ENCODE measurements at places on chromosomes 4 and X.

DNA sequence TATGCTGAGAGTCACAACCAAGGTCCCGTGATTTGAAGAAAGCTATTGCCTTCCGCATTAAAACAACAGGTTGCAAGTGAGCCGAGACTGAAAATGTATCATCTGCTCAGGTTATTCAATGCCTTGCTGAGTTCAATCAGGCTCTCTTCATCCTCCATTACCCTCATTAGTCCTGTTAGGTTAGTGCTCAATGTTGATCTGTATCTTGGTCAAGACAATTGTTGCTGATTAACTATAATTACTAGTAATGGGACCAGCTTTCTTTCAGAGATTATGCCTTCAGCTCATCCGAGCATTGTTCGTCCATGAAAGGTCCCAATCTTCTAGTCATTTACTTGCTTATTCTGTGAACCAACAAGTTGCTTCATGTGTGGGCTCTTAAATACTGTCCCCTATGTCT, 534.6 kb upstream of the FAM241A start:
- no peak for DNase-seq

GRCh38 chr4:122576261-122577188, 44.3 kb downstream of the IL21 start:
- DNase-seq = peak; percentile 25

GRCh38 chr4:72507167-72507566, 61.9 kb downstream of the ADAMTS3 start:
- no peak for DNase-seq

DNA sequence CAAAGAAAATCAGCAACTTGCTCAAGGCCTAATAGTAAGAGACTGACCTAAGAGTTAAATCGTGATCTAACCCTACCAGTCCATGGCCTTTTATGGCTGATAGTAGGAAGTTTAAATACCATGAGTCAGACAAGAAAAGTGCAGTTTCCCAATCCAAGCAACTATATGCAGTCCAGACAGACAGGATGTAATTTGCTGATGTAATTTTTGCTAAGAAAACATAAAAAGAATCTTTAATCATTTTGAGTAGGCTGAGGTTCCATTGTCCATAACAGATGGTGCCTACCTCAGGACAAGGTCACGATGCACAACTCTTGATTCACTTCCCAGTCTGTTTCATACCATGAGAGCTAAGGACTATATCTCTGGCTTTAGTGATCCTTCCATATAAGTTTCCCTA, 317.5 kb upstream of the GRIA3 start:
- DNase-seq = peak; percentile 55

DNA sequence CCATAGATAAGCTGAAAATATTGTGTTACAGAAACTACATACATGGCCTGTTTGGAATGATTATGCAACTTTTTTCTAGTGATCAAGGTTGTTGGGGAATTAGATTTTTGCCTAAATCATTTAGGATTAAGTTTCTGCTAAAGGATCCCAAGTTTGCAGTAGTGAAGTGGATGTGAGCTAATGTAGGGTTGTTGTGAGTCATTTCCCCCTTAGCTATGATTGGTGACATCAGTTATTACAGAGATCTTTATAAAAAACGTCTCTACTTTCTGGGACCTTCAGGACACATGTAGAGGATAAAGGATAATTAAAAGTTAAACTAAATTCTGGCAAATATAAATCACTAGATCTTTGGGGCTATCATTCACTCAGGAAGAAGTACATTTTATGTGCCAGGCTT, 133.3 kb downstream of the GATB start:
- DNase-seq = no peak

GRCh38 chr4:12949719-12950490, 534.2 kb downstream of the RAB28 start:
- no peak for DNase-seq

GRCh38 chr4:133565379-133565778, 416.3 kb downstream of the PCDH10 start:
- no peak for DNase-seq

GRCh38 chr4:83043801-83044407, 8.9 kb downstream of the COPS4 start:
- DNase-seq = peak; percentile 67

DNA sequence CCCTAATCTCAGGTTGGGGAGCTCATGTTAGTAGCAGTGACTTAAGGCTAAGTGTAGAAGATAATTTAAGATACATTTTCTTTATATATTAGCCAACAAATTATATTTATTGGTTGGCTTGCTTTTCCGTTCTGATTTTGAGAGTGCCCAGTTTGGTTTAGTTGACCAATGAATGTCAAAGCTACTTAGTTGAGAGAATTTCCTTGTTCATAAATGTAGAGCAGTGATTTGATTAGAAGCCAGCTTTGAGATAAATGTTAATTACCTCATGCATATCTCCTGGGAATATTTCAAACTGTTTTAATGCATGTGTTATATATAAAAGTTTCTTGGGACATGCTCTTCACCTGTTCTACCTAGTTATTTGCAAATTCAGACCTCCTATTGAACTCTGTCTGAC, 44.3 kb downstream of the SPATA18 start:
- DNase-seq = no peak

GRCh38 chr4:184448141-184448540, 26.2 kb downstream of the IRF2 start:
- no peak for DNase-seq

- DNase-seq = no peak
Observed at GRCh38 chr4:76654791-76655190, 219.8 kb downstream of the SHROOM3 start.

- DNase-seq = no peak
Observed at GRCh38 chrX:10579112-10580011, 41.0 kb downstream of the MID1 start.

GRCh38 chr4:165402375-165402774, 23.6 kb downstream of the CPE start:
- DNase-seq = no peak

DNA sequence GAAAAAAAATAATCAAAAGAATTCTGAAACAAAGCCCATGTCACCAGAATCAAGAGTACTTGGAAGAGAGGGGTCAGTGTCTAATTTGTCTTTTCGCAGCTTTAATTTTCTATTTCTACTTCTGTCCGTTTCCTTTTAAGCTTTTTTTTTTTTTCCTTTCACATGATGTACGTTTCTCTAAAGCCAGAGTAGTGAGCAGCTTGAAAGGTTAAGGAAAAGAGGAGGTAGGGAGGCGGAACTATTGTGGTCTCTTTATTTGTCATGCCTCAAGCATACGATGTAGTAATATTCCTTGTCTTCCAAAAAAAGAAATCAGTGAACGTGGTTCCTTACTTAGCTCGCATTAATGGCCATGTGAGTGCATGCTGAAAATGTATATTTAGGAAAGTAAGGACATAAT, 311.5 kb downstream of the TENM3 start:
- peak; percentile 35 for DNase-seq

DNA sequence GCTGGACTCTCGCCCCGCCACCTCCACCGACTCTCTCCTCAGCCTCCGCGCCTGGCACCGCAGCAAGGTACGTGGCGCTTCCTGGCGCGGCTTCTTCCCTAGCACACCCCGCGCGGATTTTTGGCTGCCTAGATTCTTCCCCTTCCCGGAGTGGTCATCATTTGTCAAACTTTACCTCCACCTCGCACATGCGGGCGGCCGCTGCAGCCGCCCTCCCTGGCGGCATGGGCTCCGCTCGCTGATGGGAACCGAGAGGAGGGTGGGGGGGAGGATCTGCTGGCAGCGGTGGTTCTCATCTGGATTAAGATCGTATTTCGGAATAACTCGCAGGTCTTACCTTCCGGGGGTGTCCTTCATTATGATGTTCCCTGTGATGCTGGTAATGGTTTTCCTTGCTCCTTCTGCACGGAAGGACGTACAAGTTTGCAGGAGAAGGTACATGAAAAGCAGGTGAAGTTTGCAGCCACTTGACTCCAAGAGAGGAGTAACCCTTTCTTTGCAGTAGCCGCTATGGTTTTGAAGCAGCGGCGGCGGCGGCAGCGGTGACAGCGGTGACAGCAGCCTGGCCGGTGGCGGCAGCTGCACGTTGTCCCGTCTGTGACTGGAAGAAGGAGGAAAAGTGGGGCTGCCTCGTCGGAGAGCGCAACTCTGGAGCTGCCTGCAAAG, 2183.9 kb upstream of the TENM3 start:
- no peak for DNase-seq

GRCh38 chrX:121641560-121641959, 594.1 kb downstream of the GLUD2 start:
- DNase-seq = peak; percentile 24

DNA sequence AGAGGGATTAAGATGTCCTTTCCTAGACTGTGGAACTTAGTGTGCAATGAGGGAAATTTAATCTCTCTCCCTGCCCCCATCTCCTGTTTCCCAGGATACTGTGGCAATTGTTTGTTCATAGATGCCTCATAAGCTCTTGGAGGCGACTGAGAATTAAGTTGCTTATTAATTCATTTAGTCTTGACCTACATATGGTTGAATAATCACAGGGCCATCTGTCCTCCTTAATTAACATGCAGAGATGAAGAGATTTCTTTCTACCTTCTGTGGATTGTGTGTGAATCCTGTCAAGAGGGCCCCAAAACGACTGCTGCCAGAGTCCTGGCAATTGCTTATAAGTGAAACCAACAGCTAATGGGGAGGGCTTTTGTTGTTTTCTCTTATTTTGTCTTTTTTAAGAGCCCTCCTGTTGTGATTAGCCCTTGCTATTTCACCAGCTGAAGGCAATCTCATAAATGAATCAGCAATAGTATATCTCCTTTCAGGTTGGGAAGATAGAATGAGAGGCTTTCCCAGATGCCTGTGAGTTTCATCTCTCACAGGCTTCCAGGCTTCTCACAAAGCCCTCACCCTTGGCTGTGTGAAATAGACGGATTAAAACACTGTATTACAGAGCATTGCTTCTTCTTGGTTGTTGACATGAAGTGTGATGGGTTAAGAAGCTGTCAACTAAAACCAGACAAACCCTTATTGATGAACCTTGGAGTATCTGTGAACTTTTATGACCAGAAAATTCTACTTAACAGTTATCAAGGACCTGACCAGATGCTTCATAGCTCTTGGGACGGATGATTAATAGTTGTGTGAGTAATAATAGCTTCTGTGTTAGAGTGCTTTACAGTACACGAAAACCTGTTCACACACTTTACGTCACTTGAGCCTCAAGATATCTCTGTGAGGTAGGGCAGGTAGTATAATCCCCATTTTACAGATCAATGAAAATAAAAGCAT, 58.5 kb downstream of the PGRMC2 start:
- peak; percentile 33 for DNase-seq

GRCh38 chr4:174281182-174281737, 2.2 kb downstream of the FBXO8 start:
- DNase-seq = no peak

GRCh38 chrX:10524578-10524977, 95.8 kb downstream of the MID1 start:
- no peak for DNase-seq

DNA sequence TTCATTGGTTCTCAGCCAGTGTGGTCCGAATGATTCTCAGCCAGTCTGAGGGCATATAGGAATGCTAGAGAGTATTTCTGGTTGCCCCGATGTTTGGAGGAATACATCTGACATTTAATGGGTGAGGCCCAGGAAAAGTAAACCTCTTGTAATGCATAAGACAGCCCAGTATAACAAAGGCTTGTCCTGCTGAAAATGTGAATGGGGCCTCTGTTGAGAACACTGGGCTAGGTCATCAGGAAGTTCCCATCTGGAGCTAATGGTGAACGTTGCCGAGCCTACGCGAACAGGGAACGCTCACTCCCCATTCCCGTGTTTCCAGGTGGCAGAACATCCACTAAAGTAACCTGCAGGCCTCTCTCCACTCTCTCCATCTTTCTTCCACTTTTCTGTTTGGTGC, 132.0 kb upstream of the CLNK start:
- no peak for DNase-seq

GRCh38 chr4:58275856-58276255, 1165.7 kb upstream of the IGFBP7 start:
- no peak for DNase-seq

DNA sequence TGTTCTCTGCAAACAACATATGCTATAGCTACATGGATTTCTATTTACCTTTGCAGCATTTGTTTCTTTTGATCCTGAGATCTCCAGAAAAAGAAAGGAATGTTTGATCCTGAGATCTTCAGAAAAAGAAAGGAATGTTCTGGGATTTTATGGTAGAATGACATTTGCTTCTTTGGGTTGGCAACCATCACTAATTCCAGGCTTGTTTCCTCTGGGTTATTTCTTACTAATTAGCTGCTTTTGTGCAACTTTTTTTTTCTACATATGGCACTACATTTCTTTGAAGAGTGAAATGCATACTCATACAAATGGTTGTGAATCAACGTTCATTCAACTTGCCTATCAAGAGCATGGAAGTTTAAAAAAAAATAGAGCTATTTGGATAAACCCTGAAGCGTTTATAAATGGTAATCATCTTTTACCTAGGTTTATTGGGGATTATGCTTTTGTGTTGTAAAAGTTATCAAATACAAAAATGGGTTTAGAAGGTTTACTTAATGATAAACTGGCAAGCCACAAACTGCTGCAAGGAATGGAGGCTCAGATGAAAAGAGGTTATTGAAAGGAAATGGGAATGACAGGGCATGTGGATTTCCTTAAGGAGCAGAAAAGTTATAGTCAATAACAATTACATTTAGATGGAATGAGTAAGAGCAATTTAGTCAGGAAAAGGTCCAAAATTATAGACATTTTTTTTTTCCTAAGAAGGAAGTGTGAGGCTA, 95.6 kb upstream of the PCDH18 start:
- no peak for DNase-seq

DNA sequence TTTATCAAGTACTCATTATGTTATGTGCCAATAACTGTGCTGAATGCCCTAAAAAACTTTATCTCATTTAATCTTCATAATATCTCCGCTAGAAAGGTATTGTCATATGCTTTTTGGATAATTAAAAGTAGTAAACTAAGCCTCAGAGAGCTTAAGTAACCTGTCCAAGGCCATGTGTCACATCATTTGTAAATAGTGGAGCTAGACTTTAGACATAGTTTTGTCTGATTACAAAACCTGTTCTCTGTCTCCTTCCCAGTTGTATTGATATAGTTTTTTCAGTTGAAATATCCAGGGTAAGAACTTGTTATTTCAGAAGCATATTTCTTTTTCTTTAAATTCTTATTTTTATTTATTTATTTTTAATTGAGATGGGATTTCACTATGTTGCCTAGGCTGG, 66.7 kb downstream of the TENM3 start:
- no peak for DNase-seq

DNA sequence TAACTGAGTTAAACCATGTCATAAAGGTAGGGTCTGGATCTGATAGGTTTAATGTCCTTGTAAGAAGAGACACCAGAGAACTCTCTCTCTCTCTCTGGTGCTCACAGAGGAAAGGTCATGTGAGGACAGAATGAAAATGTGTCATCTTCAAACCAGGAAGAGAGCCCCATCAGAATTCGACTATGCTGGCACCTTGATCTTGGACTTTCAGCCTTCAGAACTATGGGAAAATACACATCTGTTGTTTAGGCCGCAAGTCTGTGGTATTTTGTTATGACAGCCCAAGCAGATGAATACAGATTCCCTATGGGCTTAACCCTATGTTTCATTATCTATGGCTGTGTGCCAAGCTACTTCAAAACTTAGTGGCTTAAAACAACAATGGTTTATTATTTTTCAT, 105.5 kb upstream of the DDIT4L start:
- no peak for DNase-seq

GRCh38 chr4:180084561-180084960, 2158.6 kb upstream of the TENM3 start:
- DNase-seq = no peak

- DNase-seq = peak; percentile 60
Observed at GRCh38 chr4:87973283-87974169, 2.0 kb upstream of the SPP1 start.
